ENCODE measurements at places on chromosomes 4 and X.

- no peak for DNase-seq
Measured at GRCh38 chrX:99798936-99799335, 611.1 kb downstream of the PCDH19 start.

- DNase-seq = no peak
Measured at GRCh38 chrX:641671-642435, 11.3 kb downstream of the SHOX start.

GRCh38 chr4:10917566-10917965 lies 233.0 kb upstream of the CLNK start:
- DNase-seq = peak; percentile 12

- DNase-seq = peak; percentile 50
Measured at GRCh38 chr4:17155486-17155885, 257.0 kb upstream of the LDB2 start.

DNA sequence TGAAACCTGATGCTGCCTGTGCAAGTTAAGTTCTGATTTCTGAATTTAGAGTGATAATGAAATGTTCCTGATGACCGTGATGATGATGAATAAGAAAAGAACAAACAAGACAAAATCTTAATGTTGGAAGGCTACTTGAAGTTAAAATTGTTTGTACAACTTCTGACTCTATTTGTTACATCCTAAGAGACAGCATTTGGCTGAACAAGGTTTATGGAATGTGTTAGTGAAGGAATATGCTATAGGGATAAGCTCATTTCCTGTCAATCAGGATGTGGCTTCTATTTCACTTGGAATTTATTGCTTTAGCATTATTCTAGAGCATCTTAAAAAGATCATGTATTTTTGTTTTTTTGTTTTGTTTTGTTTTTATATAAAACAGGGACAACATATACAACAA lies 267.5 kb downstream of the FAT4 start:
- DNase-seq = peak; percentile 23

DNA sequence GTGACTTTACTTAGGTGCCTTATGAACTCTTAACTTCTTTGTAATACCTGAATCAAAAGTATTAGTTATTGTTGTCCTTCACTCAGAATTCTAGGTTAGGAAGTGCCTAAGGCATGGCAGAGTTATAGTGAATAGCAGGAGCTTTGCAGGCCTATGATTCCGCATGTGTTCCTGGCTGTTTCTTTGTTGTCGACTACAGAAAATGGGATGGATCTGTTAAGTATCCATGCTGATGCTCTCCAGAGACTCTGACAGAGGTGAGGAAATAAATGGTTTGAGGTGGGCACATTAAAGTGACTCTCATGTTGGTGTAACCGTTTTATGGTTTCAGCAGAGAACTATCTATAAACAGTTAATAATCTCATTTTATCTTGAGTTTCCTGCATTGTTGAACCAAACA lies 1601.3 kb downstream of the PCDH7 start:
- no peak for DNase-seq

- DNase-seq = peak; percentile 68
Measured at GRCh38 chr4:26141911-26142638, 178.7 kb upstream of the RBPJ start.

GRCh38 chrX:136275553-136275952 lies 24.4 kb upstream of the MAP7D3 start:
- DNase-seq = no peak

DNA sequence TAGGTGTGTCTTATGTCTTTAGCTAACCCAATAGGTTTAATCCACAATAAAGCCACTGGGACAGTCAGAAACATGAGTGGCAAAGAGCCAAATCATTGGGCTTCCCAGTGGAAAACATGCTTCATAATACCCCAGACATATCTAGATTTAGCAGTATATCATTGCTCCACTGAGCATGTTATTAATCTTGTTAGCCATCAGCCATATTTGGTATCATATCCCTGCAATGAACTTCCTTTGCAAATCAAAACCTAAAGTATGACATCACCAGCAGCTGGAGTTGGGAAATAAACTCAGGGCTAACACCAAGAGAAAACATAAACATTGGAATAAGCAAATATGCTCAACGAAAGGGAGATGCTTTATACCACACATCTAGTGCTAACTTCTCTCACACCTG lies 280.8 kb upstream of the NOCT start:
- DNase-seq = peak; percentile 81

DNA sequence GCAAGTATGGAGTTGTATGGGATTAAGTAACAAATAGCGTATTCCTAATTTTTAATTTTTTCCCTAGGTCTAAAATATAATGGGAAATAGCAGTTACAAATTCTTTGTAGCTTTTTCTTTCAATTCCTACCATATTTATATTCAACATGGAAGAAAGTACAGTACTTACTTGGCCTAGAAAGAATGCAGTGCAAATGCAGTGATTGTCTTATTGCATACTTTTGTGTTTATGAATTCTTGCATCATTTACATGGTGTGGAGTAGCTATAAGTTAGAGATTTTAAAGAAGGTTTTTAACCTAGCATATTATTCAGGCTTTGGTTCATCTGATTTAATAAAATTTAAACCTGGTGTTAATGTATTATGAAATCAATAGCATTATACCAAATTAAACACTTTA lies 263.3 kb downstream of the BMPR1B start:
- no peak for DNase-seq

Data from fibroblast of mammary gland (primary cell).